PC-9 (cell line): ENCODE measurements at places on chromosomes 5 and 9.

GRCh38 chr5:56941981-56942380 is 9.9 kb downstream of the MIER3 start:
- no peak for DNase-seq

- DNase-seq: peak; percentile 98
These were observed 2.5 kb upstream of the LRRC14B start for GRCh38 chr5:188488-189481.

DNA sequence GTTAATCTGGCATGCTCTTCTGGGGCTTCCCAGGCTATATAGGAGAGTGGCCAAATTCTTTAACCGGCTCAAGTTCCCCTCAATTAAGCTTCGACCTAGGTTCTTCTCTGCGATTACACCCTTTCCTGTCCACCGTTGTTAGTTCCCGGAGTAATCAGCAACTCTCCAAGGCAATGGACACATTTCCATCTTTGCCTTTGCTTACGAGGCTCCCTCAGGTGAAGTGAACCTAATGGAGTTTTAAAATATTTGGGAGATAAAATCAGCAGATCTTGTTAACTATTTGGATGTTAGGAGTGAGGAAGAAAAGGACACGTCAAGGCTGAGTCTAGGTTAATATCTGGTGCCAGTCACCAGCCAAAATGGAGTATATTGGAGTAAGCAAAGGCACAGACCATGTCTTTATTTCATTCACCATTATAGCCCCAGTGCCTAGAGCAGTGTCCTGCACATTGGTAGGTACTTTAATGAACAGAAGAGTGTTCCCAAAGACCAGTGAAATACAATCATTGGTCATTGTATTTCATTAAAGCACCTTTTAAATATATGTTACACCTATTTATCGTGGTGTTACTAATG is 515 bp downstream of the UTP15 start:
- DNase-seq: no peak

- DNase-seq: no peak
These were observed 13.1 kb downstream of the GPR21 start for GRCh38 chr9:123046406-123047195.

GRCh38 chr5:14108170-14108996 is 34.8 kb upstream of the TRIO start:
- peak; percentile 81 for DNase-seq

DNA sequence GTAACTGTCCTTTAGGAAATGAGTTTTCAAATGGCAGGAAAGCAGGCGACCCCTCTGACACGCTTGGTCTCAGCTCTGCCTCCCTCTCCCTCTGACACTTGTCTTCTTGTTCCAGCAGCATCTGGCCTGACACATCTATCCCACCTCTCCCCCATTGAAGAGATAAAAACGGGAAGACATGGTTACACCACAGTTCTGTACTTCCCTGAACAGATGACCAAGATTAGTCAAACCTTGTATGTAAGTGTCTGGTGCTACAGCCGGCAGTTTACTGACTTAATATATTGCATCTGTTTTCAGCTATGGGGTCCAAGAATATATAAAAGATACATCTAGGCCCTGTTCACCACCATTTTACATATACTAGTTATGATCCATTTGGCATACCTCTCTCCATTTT is 29.6 kb upstream of the MLLT3 start:
- no peak for DNase-seq

GRCh38 chr9:92151691-92152393 is 36.6 kb upstream of the SPTLC1 start:
- DNase-seq: peak; percentile 96

- no peak for DNase-seq
These were observed 44.1 kb downstream of the SLC22A5 start for GRCh38 chr5:132413567-132413966.

DNA sequence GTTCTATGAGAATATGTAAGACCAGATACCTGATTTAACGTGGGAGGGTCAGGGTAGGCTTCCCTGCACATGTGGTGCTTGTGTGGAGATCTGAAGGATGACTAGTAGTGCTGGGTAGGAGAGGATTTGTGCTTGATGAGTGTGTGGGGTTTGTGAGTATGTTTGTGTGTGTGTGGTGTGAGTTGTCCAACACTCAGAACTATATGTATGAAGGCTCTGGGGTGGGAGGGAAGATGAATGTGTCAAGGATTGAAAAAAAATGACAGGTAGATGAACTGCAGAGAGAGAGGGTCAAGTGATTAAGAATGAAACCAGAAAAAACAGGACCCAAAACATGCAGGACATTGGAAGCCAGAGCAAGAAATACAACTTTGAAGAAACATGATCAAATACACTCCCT is 154.6 kb upstream of the NR3C1 start:
- no peak for DNase-seq
